Activated CD4-positive, CD25-positive, alpha-beta regulatory T cell (primary cell): ENCODE measurements at places on chromosomes 4 and X.
A peak's percentile ranks its signal among the peaks of the same experiment; 100 is the strongest.

- peak; percentile 2 for DNase-seq
Measured at GRCh38 chrX:54358424-54359211, 772 bp upstream of the WNK3 start.

GRCh38 chr4:99708551-99708950 is 50.9 kb upstream of the C4orf54 start:
- DNase-seq: no peak

GRCh38 chr4:180766045-180766444 is 1477.2 kb upstream of the TENM3 start:
- no peak for DNase-seq

DNA sequence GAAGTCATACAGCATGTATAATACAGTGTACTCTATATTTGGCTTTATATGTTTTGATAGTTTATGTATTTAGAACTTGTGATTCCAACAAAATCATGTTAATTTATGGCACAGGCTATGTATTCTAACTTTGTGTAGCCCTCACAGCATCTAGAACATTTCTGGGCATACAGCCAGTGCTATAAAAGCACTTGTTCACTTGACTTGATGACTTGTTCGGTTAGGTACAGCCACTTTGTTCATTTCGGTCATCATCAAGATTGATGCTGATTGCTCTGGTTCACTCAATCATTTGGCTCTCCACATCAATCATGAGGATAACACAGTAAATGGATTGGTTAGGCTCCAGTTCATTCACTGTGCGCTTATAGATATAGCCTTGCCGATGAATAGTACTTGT is 97.6 kb upstream of the IRS4 start:
- DNase-seq: no peak

DNA sequence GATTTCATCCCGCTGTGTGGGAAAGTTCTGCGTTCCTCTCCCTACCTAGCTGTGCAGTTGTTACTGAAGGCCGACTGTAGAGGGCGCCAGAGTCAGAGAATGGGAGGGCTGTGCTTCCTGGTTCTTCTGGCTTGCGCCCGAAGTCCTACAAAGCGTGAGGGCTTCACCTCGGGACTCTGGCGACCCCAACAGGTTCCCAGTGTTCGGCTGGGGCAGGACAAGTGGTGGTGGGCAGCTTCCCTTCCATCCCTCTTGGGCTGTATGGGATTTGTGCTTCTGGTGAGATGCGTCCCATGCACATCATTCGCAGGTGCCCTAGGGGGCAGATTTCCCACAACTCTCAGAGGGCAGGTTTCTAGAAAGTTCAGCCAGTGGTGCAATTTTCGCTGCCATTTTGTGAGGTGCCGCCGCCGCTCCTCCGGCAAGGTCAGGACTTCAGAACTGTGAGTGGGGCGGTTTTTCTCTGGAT is 27.3 kb downstream of the CT45A1 start:
- no peak for DNase-seq

- no peak for DNase-seq
Measured at GRCh38 chrX:69179380-69179911, 14.2 kb upstream of the PJA1 start.

- no peak for DNase-seq
Measured at GRCh38 chrX:21757960-21758359, at the start of gene SMPX. Gene SMPX (minus strand): TSS chrX:21758116. CDS start chrX:21754290, 3,826 bp downstream.

GRCh38 chr4:61533140-61533539 is 333.0 kb downstream of the ADGRL3 start:
- DNase-seq: no peak

GRCh38 chr4:86595426-86595805 is 1.3 kb downstream of the PTPN13 start:
- DNase-seq: no peak

DNA sequence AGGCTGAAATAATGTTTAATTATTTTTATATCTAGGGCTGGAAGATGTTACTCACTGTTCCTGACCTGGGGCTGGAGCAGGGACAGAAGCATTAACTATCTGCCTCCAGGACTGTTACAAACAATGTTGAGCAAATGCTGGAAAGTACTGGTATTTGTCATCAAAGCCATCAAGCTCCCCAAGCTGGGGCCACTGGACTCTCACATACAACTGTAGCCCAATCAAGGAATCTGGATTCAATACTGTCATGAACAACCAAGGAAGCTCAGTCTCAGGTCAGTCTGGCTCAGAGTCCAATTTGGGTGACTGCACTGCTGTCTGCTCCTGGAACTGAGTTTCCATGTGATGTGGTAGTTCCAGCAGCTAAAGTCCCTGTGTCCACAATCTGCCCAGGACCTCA is 50.4 kb downstream of the APOO start:
- DNase-seq: no peak

- DNase-seq: no peak
Measured at GRCh38 chr4:20676501-20677197, 23.6 kb upstream of the PACRGL start.

GRCh38 chr4:71494539-71494938 is 155.7 kb downstream of the SLC4A4 start:
- DNase-seq: no peak

DNA sequence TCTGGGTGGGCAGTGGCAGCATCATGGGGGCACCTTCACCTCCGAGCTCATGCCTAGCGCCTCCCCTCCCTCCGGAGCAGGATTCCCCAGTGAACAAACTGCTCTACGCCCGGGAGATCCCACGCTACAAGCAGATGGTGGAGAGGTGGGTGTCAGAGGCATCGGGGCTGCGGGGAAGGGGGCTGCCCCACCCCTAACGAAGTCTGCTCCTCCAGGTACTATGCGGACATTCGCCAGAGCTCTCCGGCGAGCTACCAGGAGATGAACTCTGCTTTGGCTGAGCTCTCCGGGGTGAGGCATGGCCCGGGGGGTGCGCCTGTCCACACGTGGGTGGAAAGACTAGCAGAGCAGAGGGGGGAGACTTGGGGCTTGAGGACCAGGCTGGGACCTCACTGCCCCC is 2.7 kb upstream of the SRPK3 start:
- no peak for DNase-seq

GRCh38 chrX:87846956-87847355 is 329.4 kb downstream of the KLHL4 start:
- no peak for DNase-seq

DNA sequence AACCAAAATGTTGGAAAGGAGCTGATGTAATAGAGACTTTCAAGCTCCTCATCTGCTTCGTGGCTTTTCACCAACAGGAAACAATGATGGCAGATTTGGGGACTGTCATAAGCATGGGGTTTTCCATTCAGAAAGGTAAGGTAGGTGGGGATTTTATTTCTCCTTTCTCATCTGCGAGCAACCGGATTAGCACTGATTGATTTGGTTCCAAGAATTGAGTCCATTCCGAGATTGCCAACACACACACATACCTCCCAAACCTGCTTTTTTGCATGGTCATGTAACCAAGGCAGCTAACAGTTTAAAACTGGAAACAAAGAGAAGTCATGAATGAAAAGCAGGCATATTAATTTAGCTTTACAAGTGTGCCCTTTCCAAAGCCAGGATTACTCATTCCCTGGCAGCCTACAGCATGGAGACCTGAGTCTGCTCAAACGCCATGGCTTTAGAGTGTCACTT is 63.0 kb upstream of the LNX1 start:
- no peak for DNase-seq

GRCh38 chrX:12973561-12974304 is 1.2 kb upstream of the TMSB4X start:
- peak; percentile 1 for DNase-seq

DNA sequence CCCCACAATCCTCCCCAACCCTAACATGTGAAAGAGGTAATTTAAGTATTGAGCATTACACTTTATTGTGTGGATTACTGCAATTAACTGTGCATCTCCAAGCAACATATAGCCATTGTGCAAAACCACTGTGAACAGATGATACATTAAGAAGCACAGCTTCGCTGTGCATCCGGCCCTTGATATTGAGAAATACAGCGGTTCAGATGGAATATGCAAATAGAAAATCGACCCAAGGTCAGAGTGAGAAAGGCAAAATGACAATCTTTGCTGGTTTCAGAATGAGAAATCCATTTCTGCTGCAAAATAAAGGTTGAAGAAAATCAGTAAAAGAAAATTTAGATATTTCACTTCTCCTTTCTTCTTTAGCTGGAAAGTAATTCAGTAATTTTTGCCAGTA is 805.9 kb upstream of the GRID2 start:
- DNase-seq: no peak

DNA sequence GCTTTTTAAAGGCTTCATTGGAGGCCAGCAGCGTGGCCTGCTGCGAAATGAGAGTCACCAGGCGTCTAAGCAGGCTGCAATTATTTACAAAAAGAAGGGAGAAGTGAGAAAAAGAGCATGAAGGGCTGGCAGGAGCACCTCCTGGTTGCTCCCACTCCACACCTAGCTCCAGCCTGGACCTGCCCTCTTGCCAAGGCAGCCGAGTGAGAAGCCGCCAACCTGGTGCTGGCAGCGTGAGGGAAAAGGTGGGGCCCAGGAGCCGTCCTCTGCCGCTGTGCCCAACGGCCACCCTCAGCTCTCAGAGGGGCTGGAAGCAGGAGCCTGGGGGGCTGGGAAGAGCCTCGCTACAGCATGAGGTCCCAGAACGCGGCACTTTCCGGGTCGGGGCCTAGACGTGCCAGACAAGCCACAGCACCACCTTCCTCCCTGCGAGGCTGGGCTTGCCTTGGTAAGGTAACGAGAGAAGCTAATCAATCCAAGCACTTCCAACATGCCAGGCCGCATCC is 16.3 kb downstream of the SLC6A8 start:
- no peak for DNase-seq

DNA sequence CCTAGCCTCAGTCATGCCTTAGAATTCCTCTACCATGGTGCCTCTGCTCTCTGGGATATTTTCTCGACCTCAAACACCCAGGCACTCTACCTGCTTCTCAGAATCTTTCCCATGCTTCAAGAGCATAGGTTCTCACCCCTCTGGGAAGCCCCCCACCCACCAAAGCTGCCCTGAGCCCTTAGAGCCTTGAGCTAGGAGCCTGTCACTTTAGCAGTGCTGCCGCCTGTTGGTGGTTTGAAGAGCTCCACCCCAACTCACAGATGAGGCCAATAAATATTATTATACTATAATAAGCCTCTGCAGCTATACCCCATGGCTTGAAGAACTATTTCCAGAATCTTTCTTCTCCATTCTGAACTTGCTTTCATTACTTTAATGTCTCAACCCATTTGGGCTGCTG is 109.7 kb downstream of the RTL5 start:
- no peak for DNase-seq

GRCh38 chr4:121679267-121679666 is 17.5 kb downstream of the ANXA5 start:
- no peak for DNase-seq

DNA sequence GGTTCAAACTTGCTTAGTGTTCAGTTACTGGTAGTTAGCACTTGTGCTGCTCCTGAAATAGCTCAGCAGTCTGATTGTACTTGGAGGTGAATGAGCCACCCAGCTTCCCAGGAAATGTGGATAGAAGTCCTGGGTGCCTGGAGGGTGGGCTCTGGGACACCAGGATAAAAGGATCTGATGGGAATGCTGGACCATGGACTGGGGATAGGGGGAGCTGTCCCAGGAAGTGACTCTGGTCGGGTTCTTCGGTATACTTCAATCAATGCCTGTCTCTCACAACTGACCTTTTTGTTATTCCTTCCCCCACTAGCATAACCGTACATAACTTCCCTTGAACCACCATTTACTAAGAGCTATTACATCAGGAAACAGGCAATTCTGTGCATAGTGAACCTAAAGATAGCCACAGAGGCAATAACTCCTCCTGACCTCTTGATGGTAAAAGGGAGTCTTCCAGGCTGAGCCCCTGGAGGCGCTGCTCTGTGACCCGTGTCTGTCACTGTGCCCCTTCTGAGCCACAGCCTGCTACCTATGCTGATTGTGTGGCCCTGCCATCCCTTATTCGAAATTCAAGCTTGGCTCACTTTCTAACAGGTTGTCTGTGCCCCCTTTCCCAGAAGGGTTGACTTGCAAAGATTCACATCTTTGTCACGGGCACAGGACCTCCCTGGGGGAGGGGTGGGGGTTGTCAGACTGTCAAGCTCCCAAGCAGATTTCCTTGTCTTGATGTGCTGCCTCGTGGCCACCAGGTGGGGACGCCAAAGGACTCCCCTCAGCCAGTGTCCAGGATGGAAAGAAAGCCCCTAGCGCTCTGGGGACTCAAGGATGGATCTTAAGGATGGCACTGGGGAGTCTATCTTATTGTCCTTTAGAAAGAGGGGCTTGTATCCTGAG is 24.5 kb upstream of the WDR1 start:
- DNase-seq: no peak

GRCh38 chr4:152083338-152083737 is 322.5 kb upstream of the GATB start:
- no peak for DNase-seq

DNA sequence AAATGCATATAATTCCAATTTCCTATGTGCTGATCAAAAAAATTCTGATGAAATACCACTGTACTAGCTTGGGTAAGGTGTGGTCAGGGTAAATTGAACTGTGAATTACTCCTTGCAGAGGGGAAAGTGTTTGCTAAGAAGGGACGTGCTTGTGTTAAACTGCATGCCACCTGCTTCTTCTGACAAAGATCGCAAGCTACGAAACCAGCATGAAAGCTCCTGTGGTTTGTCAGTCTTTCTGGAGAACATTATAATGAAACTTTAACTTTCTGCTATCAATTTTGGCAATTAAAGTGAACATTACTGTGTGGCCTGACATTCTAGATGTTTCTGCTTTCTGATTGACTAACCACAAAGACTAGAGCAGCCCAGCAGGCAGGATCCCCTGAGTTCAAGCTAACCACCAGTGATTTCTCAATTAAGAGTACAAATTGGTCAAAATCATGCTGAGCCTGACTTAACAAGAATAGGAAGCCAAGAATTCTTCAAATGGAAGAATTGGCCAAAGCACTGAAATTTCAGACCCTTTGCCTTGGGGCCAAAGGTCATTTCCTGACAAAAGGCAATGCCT is 239.0 kb downstream of the SLITRK2 start:
- no peak for DNase-seq

DNA sequence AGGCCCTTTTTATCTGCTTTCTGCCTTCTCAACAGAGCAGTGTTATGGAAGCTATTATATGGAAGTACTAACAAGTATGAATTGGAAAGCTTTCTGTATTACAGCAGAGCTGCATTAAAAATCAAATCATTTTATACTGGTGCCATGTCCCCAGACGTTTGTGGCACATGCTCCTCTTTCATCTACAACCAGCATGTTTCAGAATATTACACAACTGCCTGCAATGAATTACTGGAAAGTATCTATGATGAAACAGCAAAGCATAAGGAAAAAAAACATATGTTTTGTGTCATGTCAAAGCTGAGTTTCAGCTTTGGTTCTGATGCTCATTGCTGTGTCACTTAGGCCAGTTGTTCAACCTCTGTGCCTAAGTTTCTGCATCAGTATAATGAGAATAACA is 576.8 kb downstream of the GBA3 start:
- no peak for DNase-seq

DNA sequence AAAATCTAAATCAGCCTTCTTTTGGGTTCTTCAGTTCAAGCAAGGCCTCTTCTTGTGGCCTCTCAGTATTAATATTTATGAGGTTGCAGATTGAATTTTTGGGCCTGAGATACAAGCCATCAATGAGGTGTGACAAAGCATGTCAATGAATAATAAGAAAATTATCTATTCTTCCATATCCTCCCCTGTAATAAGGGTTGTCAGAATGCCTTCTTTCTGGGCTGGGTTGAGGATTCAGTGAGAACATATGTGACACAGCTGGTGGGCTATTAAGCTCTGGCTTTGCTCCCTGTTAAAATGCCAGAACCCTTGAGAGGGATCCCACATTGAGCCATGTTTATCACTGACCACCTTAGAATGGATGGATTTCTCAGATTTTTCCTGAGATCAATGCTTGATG is 187.2 kb downstream of the AR start:
- DNase-seq: no peak
